ENCODE measurements at places on chromosomes 6 and 20.

- DNase-seq, result no peak
These were observed 365.6 kb downstream of the FARS2 start for GRCh38 chr6:5626727-5627426.

DNA sequence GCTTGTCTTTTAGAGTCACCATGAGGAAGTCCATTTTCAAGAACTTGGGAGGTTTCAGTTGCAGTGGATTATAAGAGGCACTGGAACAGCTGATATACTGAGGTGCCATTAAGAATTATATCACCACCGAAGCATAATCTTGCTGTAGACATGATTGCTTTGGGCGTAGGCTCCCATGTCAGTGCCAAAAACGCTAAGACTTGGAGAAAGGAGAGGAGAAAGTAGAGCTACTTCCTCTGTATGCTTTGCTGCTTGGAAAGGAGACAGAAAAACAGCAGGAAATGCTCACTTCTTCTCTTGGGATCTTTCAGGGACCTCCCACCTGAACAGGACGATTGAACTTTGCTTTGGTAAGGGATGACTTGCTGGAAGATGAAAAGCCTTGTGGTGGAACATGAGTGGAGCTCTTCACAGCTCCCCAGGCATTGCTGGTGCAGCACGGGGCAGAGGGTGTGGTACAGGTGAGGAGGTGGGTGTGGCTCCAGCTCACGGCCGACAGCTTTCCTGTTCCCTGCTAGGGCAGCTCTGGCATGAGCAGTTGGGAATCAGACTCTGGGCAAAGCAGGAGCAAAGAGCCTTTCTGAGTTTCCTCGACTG is 190.4 kb upstream of the JAG1 start:
- no peak for DNase-seq

DNA sequence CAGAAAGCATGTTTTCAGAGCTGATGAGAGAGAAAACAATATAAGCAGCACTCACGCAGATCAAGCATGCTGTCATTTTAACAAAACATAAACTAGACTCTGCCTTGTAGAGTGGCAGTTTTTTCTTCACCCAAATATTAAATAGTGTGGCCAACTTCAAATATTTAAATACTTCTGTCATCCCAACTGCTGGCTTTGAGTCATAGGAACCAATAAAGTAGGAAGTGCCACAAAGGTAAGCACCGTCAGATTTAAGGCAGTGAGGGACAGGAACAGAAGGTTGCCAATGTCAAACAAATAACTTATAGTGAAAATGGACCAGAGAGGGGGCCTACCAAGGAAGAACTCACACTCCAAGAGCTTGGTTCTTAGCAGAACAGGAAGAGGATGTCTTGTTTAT is 222.2 kb downstream of the PKHD1 start:
- DNase-seq, result no peak

DNA sequence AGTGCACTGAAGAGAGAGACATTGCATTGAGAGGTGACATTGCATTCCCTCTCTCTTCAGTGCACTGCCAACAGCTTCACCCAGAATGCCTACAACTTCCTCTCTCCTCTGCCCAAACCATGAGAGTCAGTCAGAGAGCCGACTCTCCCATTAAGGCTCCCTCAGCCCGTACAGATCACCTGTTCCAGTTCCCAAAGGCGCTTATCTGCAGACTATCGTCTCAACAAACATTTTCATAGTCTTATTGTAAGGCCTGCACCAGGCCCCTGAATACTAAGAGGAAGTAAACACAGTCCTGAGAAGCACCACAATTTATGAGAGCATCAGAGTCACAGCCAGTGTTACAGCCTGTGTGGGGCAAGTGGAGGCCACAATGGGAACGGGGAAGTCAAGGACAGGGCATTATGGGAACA is 53.7 kb downstream of the GFOD1 start:
- no peak for DNase-seq

DNA sequence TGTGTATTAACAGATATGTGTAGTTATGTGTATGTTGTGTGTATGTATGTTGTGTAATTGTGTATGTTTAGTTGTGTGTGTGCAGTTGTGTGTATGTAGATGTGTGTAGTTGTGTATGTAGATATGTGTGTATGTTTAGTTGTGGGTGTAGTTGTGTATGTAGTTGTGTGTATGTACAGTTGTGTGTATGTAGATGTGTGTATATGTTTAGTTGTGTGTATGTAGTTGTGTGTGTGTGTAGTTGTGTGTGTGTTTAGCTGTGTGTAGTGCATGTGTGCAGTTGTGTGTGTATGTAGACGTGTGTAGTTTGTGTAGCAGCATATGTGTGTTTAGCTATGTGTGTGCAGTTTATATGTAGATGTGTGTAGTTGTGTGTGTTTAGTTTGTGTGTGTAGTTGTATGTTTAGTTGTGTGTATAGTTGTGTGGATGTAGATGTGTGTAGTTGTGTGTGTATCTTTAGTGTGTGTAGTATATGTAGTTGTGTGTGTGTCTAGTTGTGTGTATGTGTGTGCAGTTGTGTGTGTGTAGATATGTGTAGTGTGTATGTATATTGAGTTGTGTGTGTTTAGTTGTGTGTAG is 16.3 kb downstream of the SIRT5 start:
- no peak for DNase-seq

- DNase-seq, result peak; percentile 18
These were observed 235.1 kb upstream of the ZNF217 start for GRCh38 chr20:53828682-53829254.

- peak; percentile 46 for DNase-seq
These were observed at the start of gene FUCA2 for GRCh38 chr6:143510991-143511891. Gene FUCA2 (minus strand): TSS chr6:143511720. CDS start chr6:143511634, 86 bp downstream.

DNA sequence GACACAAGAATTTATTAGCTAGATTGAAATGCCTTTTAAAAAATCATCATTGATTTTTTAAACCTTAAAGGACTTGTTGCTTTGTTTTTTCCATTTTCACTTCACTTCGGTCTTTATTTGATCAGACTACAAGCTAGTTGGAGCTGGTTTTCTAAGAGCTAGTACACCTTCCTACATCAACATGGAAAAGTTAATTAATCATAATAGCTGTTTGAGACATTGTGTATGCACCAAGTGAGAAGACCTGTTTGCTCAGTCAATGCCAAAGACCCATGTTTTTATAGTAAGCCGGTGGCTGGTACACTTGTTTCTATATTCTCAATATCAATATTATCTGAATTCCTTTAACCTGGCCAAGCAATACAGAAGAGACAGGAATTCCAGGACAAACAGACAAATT is 310.2 kb upstream of the SGK1 start:
- no peak for DNase-seq

DNA sequence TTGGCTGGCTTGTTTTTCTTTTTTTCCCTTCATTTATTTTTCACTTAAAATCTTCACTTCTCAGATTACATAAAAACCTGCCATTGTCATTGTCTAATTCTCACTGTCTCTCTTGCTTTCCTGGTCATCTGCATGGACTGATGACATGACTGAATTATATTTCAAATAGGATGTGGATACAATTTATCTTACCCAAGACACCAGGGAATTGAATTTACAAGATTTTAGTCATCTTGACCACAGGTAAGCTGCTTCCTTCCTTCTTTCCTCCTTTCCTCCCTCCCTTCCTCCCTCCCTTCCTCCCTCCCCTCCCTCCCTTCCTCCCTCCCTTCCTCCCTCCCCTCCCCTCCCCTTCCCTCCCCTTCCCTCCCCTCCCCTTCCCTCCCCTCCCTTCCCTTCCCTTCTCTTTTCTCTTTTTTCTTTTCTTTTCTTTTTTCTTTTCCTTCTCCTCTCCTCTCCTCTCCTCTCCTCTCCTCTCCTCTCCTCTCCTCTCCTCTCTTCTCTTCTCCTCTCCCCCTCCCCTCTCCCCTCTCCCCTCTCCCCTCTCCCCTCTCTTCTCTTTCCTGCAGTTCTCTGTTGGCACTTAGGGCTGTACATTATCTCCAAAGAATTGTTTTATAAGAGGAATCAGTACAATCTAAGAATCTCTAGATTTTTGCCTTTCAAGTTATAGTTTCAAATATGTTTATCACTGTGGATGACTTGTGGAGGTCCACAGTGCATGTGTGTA is 171.5 kb downstream of the CARMIL1 start:
- no peak for DNase-seq

DNA sequence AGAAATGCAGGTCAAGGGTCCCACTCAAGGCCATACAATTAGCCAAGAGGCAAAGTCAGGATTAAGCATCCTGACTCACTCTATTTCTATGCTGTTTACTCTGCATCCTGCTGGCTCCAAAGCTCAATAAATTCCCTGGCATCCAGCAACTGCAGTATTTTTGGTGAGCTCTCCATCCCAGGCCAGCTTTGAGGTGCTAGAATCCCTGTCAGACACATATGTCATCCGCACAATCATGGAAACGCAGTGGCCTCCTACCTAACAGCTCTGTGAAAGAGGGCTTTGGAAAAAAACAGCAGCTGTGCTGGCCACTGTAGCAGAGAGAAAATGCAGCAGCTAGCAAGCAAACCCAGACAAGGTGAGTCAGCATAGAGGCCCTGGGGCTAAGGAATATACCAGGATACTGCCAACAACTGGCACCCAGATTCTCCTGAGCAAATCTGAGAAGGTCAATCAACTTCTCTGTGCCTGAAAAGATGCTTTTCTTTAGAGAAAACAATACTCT is 58.4 kb downstream of the ANKEF1 start:
- no peak for DNase-seq

GRCh38 chr20:44963325-44964215 is 2.7 kb upstream of the STK4 start:
- no peak for DNase-seq

GRCh38 chr6:90136837-90137568 is 159.6 kb downstream of the BACH2 start:
- DNase-seq, result no peak
